Activated naive CD8-positive, alpha-beta T cell treated with anti-CD3 and anti-CD28 coated beads, Interleukin-2, amount 10 ng/mL, durations not matched to agents 7 days and 5 days (primary cell): ENCODE measurements at places on chromosomes 12 and 14. TPM values are rescaled to one million over a fixed set of nuclear protein-coding genes. Genes with fewer than 3 reads are reported as not detected.

DNA sequence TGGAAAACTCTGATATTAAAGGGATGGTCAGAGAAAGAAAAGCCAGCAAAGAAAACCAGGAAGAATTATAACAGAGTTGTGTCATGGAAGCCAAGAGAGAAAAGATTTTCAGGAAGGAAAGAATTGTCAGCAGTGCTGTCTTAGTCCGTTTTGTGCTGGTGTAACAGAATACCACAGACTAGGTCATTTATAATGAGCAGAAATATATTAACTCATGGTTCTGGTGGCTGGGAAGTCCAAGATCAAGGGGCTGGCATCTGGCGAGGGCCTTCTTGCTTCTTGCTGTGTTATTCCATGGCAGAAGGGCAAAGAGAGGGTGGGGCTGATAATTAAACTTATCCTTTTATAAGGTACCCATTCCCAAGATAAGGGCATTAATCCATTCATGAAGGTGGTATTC is 6.4 kb upstream of the INHBE start:
- no peaks in the 10 kb centered on the region for H3K36me3 ChIP-seq
- no peaks in the 10 kb centered on the region for H3K27me3 ChIP-seq
- no peak overlapping the region for H3K4me3 ChIP-seq
- no peak for DNase-seq
- H3K27ac ChIP-seq = no peak overlapping the region

DNA sequence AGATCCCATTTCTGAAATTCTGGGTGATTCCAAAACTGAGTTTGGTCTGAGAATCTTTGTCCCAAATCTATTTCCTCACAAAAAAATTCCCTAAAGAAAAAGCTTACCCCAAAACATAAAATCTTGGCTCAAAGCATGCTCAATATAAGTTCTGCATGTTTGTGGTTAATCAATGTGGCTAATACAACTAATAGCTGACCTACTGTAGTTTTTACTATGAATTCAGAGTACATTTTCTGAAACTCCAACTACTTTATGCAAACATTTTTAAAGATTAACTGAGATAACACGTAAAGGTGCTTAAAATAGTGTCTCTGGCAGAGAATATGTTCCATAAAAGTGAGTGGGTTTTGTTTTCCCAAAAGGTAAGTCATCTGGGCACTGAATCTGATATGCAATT is 133.1 kb downstream of the MED13L start:
- H3K4me1 ChIP-seq = peaks cover 32% of the 10 kb centered on the region
- DNase-seq = no peak
- no peak overlapping the region for H3K4me3 ChIP-seq
- H3K27me3 ChIP-seq = no peaks in the 10 kb centered on the region
- no peaks in the 10 kb centered on the region for H3K36me3 ChIP-seq

- H3K27ac ChIP-seq = no peak overlapping the region
- no peaks in the 10 kb centered on the region for H3K4me1 ChIP-seq
- H3K27me3 ChIP-seq = no peaks in the 10 kb centered on the region
- H3K4me3 ChIP-seq = no peak overlapping the region
- DNase-seq = no peak
- peaks cover 6% of the 10 kb centered on the region for H3K36me3 ChIP-seq
These were observed 21.6 kb downstream of the MRPS35 start for GRCh38 chr12:27732281-27732680.

GRCh38 chr12:116958402-116959197 is 47.9 kb downstream of the FBXW8 start:
- DNase-seq = no peak
- no peak overlapping the region for H3K27ac ChIP-seq
- no peaks in the 10 kb centered on the region for H3K27me3 ChIP-seq
- peaks cover 30% of the 10 kb centered on the region for H3K4me1 ChIP-seq

TEX52 gene
- 0.34 TPM for total RNA-seq

NUDT14 gene
- 28.0 TPM for total RNA-seq

ERP27 gene
- 10.1 TPM for total RNA-seq

TEAD4 gene
- total RNA-seq = not detected
